ENCODE measurements at places on chromosomes 12 and 14. TPM values are rescaled to one million over a fixed set of nuclear protein-coding genes. Genes with fewer than 3 reads are reported as not detected.

GRCh38 chr12:79927772-79928474, 7.0 kb downstream of the PPP1R12A start:
- peak; percentile 38 for DNase-seq

GRCh38 chr14:34203251-34203722, 252.4 kb upstream of the EGLN3 start:
- DNase-seq, result no peak

DNA sequence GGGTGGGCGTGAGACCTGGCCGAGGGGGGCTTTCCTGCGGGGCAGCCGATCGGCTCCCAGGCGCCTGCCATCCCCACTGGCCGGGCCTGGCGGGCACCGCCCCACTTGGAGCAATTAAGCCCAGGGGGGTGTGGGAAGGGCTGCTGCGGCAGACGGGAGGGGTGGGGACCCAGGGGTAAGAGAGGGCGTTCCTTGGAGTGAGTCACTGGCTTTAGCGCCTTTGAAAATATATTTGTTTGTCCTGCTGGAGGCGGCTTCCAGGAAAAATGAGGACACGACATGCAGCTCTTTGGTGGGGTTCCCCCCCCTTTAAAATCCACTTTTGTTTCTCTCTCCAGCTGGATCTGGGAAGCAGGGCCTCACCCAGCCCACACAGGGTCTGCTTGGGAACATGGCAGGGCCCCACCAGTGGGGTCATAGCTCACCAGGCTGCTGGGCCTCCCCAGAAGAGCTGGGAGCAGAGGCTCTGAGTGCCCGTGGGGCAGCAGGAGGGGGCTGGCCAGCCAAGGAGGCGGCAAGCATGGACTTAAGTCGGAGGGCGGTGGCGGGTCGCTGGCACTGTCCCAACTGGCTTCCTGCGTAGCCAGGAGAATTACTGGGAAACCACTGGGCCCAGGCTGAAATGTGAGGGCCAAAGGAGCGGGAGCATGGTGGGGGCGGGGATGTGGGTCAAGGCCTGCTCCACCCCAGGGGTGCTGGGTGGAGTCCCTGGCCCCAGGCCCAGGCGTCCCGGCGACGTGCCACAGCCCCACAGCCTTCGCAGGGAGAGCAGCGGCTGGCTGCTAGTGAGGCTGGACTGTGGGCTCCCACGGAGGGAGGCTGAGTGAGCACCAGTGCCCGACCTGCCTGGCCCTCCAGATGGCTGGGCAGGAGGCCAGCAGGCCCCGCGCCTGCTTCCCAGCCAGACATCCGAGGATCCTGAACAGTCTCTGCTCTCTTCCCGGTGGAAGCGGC, 128.0 kb downstream of the RFLNA start:
- no peak for DNase-seq

The LRRC43 gene
- total RNA-seq, result 8.5 TPM

The CNTN1 gene
- total RNA-seq, result not detected

The CTSG gene
- 0.43 TPM for total RNA-seq

Measured in natural killer cell (primary cell).